ENCODE measurements at places on chromosomes 2 and 18.

DNA sequence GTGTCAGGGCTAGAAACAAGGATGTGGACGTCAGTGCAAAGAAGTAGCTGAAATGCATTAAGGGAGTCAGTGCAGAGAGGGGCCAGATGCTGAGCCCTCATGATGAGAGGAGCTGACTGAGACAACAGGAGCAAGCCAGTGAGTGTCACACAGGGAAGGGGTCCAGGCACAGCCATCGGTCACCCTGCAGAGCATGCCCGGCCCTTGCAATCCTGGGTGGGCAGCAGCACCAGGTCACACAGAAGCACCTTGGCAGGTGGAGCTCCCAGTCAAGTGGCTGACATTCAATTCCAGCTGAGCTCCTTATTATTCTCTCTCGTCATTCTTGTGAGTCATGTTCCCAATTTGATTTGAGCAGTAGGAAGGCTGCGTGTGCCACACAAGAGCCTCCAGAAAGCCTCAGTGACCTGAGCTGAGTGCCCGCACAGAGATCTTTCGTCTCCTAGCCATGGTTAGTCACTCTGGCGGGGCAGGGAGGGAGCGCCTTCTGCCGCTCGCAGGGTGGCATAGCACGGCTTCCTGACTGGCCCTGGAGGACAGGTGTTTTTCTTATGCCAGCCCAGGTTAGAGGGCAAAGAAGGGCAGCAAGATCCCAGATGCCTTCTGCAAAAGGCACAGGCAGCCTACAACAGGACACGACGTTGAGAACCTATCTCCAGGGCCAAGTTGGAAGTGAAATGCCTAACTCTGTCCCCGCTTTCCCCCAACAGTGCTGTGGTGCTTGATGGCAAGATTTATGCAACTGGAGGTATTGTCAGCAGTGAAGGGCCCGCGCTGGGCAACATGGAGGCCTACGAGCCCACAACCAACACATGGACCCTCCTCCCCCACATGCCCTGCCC lies 220.9 kb downstream of the ATAD2B start:
- DNase-seq: no peak

GRCh38 chr18:70450426-70451253 lies 161.8 kb downstream of the SOCS6 start:
- no peak for DNase-seq

DNA sequence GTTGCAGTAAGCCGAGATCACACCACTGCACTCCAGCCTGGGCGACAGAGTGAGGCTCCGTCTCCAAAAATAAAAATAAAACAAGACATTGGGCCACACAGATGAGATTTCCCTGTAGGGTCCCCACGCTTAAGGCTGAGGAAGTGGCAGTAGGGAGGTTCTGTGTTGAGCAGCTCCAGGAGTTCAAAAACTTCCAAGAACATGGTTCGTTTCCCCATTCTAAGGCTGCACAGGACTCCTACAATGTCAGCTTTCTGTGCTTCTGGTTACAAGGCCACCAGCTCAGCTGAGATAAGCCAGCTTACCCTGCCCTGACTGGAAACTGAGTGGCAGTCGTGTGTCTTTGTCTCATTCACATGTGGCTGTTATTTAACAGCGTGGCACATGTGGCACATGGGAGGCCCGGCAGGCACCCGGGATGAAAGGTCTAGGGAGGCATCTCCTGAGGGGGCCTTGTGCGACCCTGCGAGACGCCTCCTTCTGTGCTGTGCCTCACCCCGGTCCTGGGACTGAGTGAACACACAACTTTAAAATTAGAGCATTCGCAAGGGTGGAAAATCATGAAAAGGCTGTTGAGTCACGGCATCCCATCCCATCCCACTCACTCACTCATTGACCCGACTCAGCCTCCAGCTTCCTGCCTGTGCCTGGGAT lies 7.7 kb downstream of the ITGB1BP1 start:
- no peak for DNase-seq

DNA sequence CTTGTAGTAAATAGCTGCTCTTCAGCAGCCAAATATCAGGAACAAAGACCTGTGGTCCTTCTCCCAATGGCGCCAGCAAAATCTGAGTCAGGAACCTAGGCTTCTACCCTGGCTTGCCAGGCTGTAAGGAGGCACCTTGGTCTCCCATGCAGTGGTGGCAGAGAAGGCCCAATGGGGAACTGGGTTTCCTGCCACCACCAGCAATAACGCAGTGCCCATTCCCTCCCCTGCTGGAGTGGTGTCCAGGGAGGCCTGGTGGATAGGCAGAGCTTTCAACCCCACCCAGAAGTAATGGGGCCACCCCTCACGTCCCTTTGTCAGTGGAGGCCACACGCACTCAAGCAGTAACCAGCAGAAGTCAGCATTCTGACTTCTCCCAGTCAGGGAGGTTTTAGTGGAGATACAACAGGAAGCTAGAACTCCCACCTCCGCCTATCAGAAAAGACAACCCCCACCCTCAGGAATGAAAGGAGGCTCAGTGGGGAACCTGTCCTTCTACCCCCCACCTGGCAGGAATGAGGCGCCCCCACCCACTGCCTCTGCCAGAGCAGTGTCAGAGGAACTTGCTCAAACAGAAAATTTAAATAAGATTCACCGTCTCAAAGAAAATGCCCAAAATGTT lies 132.4 kb downstream of the COPS8 start:
- DNase-seq: no peak

- no peak for DNase-seq
Measured at GRCh38 chr2:177553176-177553884, 160.8 kb downstream of the AGPS start.

GRCh38 chr2:19536136-19536535 lies 177.7 kb upstream of the OSR1 start:
- DNase-seq: no peak

DNA sequence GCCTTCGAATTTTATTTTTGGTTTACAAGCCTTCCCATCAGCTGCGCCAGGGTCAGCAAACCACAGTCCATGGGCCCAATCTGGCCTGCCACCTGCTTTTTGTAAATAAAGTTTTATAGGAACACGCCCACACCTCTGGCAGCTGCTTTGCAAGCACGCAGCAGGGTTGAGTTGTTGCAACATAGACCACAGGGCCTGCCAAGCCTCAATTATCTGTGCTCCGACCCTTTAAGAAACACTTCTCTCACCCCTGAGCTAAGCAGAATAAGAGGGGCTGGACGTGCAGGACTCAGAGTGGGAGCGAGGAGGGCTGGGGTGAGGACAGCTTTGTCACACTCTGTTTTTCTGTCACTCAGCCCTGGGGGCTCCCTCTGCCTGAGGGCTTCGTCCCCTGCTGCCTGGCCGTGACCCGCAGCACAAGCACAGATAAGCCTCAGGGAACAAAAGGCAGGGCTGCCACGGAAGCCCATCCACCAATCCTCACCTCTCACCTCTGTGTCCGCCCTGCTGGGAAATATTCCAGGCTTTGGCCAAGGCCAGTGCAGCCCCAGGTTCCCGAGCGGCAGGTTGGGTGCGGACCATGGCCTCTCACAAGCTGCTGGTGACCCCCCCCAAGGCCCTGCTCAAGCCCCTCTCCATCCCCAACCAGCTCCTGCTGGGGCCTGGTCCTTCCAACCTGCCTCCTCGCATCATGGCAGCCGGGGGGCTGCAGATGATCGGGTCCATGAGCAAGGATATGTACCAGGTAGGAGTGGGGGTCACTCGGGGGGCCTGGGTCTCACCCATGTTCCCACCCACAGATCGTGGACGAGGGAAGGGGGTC lies at the start of gene AGXT:
Gene AGXT (plus strand): TSS at position 539 of the 823 bp plus-strand sequence. CDS start 42 bp downstream, at position 581.
- DNase-seq: no peak

DNA sequence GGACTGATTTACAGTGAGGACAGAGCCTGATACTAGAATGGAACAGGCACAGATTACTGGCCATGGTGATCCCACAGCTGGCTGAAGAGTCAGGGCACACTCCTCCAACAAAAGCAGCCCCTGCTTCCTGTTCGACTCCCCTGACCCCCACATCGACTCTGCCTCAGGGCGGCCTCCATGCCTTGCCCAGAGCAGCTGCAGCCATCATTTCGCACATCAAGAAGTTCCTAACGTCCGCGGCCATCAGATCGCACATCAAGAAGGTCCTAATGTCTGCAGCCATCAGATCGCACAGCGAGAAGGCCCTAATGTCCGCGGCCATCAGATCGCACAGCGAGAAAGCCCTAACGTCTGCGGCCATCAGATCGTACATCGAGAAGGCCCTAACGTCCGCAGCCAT lies 192.8 kb upstream of the PXDN start:
- no peak for DNase-seq

DNA sequence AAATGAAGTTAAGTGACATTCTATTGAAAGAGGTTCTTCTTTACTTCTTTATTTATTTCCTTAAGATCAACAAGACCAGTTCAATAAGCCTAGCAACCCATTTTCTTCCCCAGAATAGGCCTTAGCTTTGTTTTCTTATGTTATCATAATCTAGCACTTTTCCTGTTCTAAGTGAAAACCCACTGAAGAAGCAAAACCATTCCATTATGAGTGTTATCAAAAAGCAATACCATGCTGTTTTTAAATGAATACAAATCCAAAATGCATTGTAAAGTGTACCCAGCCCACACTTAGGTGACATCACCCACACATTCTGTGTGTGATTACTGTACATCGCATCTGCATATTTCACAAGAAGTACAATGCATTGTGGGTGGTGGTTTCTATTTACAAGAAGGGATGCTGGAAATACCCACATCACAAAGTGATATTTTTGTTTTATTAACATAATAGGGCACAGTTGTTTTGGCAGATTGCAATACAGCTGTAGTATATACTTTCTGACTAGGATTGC lies 679.5 kb downstream of the KCNJ3 start:
- no peak for DNase-seq

DNA sequence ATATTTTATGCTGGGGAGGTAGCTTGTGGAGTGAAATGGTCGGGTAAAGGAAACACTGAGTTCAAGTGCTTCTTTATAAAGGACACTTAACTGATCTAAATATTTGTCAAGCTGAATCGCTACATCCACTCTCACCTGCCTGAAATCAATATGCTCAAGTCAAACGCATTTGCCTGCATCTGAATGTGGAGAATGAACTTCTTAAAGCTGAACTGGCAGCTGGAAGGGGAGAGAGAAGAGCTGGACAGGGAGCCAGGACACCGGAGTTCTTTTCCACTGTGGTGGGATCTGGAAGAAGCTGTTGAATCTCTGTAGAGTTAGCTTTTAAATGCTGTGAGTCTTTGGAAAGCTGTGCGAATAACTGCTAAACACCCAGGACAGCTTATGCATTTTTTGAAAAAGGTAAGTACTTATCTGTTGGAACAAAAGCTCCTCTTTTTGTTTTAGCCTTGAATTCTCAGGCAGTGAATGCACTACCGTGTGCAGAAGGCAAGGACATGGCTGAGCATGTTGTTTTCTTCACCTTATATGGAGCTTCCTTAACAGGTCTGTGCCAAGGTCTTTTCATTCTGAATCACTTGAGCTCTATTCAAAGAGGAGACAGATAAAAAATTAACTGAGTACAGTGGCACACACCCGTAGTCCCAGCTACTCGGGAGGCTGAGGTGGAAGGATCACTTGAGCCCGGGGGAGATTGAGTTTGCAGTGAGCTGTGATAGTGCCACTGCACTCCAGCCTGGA lies 74.2 kb upstream of the KLF7 start:
- DNase-seq: no peak

- no peak for DNase-seq
Measured at GRCh38 chr2:231059756-231060155, 3.1 kb downstream of the PSMD1 start.

DNA sequence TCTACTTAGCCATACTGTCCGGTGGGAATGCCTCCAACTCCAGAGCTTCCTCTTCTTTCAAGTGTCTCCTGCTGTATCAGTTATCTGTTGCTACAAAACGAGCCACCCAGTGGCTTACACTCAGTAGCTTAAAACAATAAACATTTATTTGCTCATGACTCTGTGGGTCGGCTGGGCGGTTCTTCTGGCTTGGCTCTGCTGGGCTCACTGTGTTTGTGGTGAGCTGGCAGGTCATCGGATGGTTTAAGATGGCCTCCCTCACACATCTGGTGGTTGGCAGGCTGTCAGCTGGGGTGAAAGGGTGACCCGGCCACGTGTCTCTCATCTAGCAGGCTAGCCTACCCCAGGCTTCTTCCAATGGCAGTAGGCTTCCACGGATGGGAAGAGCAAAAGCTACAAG lies 122.4 kb upstream of the SLC1A4 start:
- no peak for DNase-seq

GRCh38 chr18:13611142-13611600 lies 115.2 kb downstream of the FAM210A start:
- DNase-seq: peak; percentile 30

DNA sequence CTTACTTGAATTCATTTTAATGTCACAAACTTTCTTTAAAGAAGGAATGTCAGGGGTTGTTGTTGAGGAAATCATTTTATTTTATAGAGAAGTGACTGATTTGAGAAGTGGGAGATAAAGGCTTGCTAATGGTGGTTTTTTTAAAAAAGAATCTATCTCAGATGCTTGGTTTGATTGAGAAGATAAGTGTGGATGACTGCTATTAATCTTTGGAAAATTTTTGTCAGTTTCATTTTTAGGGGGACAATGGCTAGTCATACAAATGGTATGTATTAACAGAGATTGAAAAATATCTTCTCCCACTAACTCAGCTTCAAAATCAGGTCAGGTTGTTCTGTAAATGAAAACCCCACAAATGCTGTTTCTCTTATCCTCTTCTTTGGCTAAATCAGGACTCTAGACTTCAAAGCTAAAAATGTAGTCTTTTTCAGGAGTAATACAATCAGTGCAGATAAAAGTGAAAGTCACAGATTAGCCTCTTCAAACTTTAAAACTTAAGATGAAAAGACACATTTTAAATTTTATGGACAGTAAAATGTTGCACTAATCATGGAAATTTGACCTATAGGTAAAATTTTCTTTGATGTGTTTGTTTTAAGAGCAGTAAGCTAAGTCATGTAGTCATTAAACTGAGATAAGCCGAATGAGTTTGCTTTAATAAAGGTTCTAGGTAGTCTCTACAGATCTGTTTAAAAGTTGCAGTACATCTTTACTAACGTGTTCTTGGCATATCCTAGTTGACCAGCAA lies 674.2 kb upstream of the VRK2 start:
- no peak for DNase-seq

- DNase-seq: no peak
Measured at GRCh38 chr18:2538236-2538635, 33.1 kb downstream of the METTL4 start.

GRCh38 chr2:12587228-12587627 lies 129.5 kb upstream of the TRIB2 start:
- no peak for DNase-seq

- no peak for DNase-seq
Measured at GRCh38 chr2:120110507-120110906, 97.6 kb downstream of the EPB41L5 start.

GRCh38 chr2:58517881-58518280 lies 276.8 kb upstream of the FANCL start:
- no peak for DNase-seq

DNA sequence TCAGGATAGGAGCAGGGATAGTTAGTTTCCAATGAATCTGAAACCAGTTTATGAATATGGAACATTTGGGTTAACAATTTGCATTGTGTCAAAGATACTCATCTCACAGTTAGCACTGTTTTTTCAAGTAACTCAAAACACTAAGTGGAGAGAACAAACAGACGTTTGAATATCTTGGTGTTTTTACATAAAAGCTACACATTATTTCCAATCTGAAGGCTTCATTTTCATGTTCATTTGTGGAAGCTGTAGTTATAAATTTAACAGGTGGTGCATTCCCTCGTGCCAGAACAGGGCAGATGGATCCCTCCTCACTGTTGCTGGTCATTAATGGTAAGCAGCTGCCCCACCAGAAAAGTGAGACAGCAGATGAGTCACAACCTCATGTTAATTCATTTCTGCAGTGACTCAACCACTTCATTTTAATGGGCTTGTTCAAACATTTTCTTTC lies 286.9 kb downstream of the TMX3 start:
- no peak for DNase-seq

Data from T-helper 17 cell (primary cell).